ENCODE measurements at places on chromosomes 7 and 10.

- DNase-seq, result no peak
Measured at GRCh38 chr7:43693687-43694398, 35.5 kb downstream of the COA1 start.

DNA sequence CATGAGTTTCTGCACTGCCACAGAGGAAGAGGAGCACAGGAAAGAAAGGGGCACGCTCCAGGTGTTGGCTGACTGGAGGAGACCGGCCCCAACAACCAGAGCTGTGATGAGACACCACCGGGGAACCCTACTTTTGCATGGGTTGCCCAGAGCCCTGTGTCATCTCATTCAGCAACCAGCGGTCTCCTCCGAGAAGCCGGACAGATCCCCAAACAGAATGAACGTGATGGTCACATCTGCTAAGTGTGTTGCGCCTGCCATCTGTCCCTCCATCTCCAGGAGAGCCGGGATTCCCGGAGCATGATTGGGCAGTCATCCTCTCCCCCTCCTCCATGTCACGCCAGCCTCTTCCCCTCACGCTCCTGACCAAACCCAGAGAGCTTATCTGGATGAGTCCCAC, 22.9 kb downstream of the PARP12 start:
- DNase-seq, result no peak

DNA sequence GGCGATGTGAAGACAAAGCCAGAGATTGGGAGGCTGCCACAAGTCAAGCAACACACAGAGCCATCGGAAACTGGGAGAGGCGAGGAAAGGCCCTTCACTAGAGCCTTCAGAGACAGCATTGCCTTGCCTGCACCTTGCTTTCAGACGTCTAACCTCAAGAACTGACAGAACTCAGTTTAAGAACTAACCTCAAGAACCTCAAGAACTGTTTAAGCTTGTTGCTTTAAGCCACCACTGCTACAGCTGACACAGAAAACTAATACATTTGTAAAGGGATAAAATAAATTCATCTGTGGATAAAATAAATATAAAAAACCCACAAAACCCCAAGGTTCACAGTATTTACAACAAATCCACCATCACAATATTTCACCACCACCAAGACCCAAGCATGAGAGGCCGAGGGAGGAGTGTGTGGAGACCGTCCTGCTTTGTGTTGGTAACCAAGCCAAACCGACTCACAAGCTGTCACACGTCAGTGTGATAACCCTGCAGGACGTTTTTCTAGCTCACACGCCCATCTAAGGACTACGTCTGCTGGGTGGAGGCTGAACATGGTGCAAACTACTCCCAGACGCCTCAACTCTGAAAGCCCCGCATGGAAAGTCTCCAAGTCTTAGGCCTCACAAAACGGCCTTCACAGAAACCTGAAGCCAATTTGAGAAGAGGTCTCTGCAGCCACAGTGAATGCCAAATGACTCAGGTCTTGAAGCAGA, 116.8 kb downstream of the ABLIM1 start:
- no peak for DNase-seq

DNA sequence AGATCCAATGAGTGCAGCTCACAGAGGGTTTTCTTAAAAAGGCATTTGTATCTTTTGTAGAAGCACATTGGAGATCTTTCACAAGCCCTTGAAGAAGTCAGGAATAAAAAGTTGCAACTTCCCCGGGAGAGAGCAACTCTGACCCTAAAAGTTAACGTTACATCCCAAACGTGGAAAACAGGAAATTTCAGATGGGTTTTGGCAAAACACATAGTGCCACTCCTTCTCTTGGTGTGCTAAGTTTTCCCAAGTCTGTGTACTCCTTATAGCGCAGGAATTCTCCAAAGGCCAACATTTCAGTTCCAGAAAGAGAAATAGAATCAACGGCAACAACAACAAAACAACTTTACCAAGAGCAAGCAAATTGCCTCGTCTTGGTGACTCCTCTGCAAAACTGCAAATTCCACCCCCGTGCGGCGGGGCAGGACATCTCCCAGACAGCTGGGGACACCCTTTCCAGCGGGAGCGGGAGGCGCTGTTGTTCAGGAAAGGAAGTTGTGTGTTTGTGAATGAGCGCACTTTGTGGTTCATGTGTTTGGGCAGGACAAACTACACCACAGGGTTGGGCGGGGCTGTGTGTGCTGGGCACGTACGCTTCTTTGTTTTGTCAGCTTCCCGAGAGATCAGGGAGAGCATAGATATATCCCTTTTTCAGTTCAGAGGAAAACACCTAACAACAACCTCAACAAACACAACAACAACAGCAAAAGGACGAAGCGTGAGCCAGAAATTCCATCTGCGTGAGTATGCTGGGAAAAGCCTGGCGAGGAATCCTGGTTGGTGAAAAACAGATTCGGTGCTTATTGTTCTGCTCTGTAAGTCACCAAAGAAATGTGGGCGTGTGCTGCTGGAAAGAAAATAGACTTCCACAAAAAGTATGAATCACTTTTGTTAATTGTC, 294.7 kb upstream of the PITRM1 start:
- DNase-seq, result peak; percentile 57

DNA sequence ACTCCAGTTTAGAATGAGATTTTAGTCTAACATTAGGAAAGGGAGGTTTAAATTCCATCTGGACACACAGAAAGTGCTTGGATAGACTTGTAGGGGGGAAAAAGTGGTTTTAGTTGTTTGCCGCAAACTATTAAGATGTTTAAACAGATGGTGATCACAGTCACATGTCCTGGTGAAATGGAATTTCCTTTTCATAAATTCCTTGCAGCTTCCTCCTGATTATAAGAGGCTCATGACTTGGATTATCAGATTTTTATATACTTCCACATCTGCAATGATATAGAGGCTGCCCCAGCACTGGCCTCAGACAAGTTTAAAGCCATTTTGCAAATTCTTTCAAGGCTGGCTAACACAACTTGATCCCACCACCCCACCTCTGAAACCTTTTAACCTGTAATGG, 106.4 kb upstream of the ARMC3 start:
- DNase-seq, result no peak

- no peak for DNase-seq
Measured at GRCh38 chr7:37531225-37531624, 82.6 kb upstream of the ELMO1 start.

DNA sequence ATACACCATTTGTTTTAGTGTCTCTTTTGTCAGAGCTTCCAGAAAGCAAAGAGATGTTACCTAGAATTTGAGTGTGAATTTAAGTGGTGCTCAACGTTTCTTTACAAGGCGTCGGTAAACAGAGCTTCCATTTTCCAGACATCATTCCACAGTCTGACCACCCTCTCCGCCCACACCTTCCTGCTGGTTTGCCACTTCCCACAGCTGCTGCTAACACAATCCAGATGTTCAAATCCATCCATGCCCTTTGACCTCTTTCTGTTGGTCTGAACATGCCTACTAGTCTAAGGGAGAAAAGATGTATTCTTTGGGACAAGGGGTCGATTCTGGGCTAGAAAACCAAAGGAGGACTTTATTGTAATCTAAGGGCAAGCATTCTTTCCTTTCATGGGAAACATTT, 86.1 kb downstream of the FAM107B start:
- no peak for DNase-seq

- no peak for DNase-seq
Measured at GRCh38 chr10:50536617-50537240, 87.0 kb downstream of the SGMS1 start.

- no peak for DNase-seq
Measured at GRCh38 chr7:45118889-45119331, 7.4 kb upstream of the TBRG4 start.

DNA sequence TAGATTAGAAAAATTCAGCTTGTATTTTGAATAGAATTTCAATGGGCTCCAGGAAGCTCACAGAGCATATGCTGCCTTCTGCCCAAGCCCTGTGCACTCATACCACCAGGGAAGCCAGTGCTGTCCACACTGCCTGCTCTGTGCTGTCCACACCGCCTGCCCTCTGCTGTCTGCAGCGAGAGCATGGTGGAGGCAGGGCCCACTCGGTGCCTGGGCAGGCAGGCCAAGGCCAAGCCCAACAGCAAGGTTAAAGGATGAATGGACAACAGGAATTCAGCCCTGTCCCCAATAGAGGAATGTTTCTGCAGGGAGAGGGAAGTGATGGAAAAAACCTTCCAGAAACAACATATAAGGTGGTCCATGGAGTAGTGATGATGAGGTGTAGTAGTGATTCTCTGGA, 146.8 kb downstream of the GFRA1 start:
- DNase-seq, result no peak

DNA sequence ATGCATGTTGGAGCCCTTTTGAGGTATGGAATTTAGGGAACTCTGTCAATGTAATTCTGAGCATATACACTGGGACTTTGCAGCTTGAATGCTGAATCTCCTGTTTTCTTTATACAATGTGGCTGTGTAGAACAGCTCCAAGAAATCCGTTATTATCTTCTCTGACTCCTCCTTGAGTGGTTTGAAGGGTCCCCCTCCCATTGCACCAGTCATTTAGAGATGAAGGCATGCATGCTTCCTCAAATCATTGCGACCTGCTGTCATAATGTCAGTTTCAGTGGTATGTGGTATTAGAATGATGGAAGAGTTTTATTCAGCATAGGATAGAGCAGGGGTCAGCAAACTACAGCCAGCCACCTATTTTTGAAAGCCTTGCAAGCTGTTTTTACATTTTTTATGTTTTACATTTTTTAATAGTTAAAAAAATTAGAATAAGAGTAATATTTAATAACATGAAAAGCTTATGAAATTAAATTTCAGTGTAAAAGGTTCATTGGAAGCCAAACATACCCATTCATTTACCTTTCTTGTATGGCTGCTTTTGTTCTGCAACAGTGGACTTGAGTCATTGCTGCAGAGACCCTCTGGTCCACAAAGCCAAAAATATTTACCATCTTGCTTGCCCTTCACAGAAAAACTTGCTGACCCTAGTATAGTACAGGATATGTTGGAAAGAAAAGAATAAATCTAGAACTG, 8.1 kb downstream of the STK17A start:
- DNase-seq, result no peak

DNA sequence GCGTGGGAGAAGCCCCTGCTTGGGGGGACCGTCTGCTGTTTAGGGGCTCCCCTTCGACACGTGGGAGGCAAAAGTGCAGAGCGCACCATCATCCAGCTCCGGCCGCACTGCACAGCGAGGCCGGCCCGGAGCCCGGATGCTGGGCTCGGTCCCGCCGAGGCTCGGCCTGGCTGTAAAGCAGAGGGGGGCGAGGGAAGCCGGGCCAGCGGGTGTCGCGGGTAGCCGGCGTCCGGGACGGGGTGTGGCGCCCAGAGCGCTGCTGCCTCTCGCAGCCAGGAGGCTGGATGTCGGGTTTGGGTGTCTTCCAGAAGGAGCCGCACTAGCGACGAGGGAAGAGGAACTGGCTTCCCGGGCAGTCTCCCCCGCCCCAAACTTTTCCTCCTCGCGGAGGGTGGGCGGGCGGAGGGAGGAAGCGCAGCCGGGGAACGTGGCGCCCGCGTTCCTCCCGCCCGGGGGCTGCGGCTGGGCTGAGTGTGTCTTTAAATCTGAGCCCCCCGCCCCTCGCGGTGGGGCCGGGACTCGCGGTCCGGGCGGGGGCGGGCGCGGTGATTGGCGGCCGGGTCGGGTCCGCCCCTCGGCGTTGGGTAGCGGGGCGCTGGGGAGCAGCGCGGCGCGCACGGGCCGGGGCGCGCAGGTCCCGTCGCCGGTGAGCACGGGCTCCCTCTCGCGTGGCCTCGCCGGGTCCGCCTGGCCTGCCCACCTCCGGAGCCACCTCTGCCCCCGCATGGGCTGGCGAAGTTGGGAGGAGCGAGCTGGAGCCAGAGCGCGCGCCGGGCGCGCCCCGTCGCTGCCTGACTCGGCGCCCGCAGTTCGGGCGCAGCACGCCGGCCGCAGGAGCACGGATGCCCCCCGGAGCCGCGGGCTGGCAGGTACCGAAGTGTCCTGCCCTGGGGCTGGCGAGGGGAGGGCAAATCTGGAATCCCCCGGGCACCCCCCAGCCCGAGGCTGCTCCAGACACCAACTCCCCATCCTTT, at the start of gene PALD1:
PALD1 (plus strand) TSS at position 577 of the 974 bp plus-strand sequence. CDS start 47,185 bp downstream, outside the sequence.
- DNase-seq, result peak; percentile 20

DNA sequence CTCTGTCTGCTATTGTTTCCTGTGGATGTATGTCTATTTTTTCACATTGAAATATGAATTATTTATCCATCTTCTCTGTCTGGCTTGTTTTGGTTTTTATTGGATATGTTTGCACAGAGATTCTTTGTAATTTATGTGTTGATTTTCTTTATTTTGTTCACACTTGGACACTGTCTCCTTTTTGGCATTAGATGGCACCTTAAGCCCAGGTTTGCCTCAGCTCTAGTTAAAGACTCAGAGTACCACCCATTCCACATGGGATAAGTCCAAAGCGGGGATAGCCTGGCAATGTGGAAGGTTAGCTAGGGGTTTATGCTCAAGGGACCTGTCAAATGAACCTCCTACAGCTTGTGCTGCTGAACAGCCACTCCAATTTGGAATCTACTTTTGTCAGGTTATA, 14.1 kb downstream of the FEZF1 start:
- DNase-seq, result no peak

DNA sequence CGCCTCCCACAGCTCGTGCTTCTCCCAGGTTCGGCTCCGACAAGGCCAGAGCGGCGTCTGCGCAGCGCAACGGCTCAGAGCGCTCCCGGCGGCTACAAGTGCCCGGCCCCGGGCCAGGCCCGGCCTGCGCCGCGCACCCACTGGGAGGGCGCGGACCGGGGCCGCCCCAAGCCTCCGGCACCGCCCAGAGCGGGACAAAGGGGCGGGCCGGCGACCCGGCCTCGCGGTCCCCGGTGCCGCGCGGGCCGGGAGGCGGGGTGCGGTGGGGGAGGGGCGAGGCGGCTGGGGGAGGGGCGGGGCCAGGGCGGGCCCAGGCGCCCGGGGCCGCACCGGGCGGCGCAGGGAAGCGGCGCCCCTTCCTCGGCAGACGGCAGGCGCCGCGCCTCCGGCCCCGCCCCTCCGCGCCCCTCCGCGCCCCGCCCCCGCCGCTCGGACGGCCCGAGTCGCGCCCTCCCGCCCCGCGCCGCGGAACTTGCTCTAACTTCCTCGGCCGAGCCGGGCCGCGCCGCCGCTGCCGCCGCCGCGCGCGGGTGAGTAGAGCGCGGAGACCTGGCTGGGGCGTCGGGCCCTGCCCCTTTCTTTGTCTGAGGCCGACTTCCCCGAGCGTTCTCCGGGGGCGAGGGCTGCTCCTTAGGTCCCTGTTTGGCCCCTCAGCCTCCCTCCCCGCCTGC, at the start of gene TSPAN14:
TSPAN14 (plus strand) TSS at position 469 of the 671 bp plus-strand sequence. CDS start 34,924 bp downstream, outside the sequence.
- DNase-seq, result peak; percentile 65

- DNase-seq, result no peak
Measured at GRCh38 chr10:64115471-64115870, 594.3 kb downstream of the REEP3 start.

GRCh38 chr7:6652446-6653011, 15.4 kb downstream of the ZNF316 start:
- DNase-seq, result no peak

DNA sequence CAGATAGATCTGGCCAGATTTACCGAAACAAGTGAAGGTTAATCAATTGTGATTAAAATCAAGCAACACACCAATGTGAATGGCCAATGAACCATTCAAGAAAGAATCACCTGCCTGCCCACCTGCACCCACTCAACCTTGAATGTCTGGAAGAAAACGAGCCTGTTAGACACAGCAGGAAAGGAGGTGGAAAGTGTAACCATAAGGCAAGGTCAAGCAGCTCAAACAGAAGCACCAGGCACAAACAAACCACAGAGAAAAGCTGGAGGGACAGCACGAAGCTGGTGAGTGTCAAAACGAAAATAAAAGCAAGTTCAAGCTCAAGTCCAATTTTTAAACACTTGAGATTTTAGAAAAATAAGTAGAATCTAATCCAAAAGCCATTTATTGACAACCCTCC, 64.9 kb downstream of the STEAP1B start:
- DNase-seq, result no peak

Data from HuH-7 (cell line).